Right lung (tissue), 10 donors: ENCODE measurements at places on chromosomes 1 and 21. TPM values are rescaled to one million over a fixed set of nuclear protein-coding genes. Genes with fewer than 3 reads are reported as not detected.

The CFAP45 gene
- 1.8 TPM for polyA plus RNA-seq

The HCRTR1 gene
- 0.26 TPM for polyA plus RNA-seq

The MAN1C1 gene
- 17.6 TPM for polyA plus RNA-seq

The CBS gene
- polyA plus RNA-seq: 3.8 TPM

The PEAR1 gene
- polyA plus RNA-seq: 28.7 TPM

The EXOC8 gene
- polyA plus RNA-seq: 9.9 TPM

DNA sequence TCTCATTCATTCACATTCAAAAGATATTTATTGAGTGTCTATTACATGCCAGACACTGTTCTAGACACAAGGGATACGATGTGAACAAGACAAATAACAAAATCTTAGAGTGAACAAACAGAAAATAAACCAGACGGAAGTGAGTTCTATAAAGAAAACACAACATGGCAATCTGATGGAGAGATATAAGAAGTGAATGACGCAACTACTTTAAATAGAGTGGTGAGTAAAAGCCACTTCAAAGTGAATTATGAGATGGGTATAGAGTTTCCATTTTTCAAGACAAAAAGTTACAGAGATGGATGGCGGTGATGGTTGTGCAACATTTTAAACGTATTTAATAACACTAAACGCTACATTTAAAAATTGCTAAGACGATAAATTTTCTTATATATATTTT, 75.4 kb downstream of the CEP170 start:
- DNase-seq: no peak

GRCh38 chr1:224124220-224124619, 10.3 kb downstream of the FBXO28 start:
- DNase-seq: no peak

DNA sequence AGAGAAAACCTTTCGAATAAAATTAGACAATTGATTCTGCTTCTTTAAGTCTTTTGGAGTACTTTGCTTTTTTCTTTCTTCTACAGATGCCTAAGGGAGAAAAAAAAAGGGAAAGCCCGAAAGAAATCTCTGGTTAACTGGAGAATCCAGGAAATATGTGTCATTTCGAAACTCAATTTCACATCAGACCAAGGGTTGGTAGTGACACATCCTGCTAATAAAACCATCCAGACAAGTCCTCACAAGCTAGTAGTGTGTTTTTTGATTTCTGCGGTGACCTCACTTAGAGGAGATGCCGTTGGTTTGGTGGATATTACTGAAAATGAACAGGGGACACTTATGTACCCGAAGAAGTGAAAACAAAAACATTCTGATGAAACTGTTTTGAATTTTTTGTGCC, 726.5 kb upstream of the ADAMTS5 start:
- no peak for DNase-seq

- DNase-seq: peak; percentile 88
These were observed at the start of gene IRF2BP2 for GRCh38 chr1:234610061-234610665. Gene IRF2BP2 (minus strand): TSS chr1:234610178. CDS start chr1:234609494, 684 bp downstream.

GRCh38 chr1:38274974-38275373, 228.4 kb upstream of the POU3F1 start:
- DNase-seq: peak; percentile 80

DNA sequence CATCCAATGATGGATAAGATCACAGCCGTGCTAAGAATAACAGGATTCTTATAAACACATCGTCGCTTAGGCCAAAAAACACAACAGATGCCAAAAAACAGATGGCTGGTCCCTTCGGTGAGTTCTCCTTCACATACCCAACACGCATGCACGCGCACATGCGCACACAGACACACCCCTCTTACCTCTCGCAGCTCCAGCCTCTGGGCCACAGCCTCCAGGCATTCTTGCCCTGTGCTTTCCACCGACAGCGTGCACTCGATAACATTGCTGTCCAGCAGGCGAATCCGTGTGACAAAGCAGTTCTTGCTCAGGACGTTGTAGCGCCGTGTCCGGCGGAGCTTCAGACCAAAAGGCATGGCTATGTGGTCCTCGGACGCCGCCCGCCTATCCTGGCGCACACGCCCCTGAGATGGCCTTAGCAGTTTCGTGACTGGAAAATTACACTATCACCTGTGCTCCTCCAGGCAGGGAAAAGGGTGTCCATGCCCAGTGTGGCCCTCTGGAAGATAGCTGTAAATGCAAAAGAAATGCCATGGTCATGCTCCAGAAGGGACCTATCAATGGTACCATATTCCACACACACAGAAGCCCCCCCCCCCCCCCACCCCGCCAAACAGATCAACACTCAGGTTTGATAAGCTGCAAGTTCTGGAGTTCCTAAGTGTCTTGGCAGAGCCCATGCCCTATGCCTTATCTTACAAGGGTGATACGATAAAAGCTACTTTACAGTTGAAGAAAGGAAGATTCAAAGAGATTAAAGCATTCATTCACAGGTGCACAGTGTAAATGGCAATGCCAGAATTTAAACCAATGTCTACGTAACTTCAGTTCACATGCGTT, 86.7 kb downstream of the PTPN14 start:
- no peak for DNase-seq

GRCh38 chr1:184788970-184789369, 34.3 kb upstream of the EDEM3 start:
- no peak for DNase-seq

- peak; percentile 30 for DNase-seq
These were observed 25.1 kb upstream of the TMEM222 start for GRCh38 chr1:27296773-27297291.

- no peak for DNase-seq
These were observed 46.7 kb downstream of the CAMK2N1 start for GRCh38 chr1:20439282-20439681.

DNA sequence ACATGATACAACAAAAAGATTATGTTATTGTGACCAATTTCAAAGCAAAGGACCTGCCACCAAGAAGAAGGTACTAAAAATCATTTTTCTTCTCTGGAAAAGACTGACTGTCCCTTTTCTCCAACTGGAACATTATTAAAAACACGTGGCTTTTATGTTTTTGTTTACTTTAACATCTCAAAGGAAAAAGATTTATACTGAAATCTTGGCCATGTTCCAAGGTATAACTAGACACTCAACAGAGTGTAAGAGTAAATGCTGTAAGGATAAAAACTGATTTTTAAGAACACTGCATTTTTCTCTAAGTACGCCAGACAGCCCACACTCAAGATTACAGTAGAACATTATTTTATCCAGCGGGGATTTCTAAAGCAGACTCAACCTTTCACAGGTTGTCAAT, 62.1 kb downstream of the BRWD1 start:
- DNase-seq: peak; percentile 6

DNA sequence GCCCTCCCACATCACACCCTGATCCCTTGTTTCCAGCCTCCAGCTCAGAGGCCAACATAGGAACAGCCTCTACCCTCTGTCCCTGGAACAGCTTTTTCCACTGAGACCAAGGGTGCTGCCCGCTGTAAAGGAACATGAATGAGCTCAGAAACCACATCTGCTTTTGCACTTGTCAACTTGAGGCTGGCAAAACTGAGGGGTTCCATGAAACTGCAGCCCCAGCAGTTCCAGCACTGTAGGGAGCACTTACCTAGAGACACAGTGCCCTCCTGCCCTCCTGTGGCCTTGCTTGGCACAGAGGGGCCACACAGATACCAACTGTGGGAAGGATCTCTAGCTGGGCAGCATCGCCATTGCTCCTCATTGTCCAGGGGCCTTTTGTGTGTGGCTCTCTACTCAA, 51.7 kb downstream of the ITPKB start:
- DNase-seq: no peak

DNA sequence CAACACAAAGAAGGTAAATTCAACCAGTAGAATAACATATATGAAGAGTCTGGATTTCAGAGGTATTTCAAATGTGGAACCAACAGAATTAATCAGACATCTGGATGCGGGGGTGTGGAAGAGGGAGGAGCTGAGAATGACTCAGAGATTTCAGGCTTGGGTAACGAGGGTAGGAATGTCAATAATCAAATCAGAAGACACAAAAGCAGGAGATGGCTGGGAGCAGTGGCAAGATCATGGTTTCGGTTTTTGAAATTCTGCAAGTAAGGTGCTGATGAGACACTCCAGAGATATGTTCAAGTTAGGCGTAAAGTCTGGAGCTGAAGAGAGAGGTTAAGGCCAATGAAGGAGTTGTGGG, 64.0 kb downstream of the PLPPR5 start:
- DNase-seq: no peak

DNA sequence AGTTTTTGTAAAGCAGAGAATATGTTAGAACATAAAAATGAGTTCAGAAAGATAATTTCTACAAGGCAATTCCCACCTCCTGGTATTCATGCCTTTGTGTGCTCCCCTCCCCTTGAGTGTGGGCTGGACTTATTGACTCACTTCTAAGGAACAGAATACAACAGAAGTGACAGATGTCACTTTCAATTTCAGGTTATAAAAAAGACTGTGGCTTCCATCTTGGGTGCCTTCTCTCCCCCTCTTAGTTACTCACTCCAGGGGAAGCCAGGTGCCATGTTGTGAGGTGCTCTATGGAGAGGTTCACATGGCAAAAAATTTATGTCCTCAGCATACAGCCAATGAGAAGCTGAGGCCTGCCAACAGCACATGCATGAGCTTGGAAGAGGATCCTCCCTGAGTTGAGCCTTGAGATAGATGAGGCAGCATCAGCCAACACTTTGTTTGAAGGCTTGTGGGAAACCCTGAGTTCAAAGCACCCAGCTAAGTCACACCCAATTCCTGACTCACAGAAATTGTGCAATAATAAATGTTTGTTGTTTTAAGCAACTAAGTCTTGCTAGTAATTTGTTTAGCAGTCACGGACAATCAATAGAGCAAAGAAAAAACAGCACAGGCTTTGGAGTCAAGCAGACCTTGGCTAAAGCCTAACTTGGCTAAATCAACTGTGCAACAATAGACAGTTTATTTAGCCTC, 73.5 kb upstream of the NGF start:
- DNase-seq: peak; percentile 13

GRCh38 chr1:13935336-13935735, 235.3 kb downstream of the PRDM2 start:
- no peak for DNase-seq

- DNase-seq: no peak
These were observed 61.4 kb downstream of the PRKCZ start for GRCh38 chr1:2111674-2112035.

DNA sequence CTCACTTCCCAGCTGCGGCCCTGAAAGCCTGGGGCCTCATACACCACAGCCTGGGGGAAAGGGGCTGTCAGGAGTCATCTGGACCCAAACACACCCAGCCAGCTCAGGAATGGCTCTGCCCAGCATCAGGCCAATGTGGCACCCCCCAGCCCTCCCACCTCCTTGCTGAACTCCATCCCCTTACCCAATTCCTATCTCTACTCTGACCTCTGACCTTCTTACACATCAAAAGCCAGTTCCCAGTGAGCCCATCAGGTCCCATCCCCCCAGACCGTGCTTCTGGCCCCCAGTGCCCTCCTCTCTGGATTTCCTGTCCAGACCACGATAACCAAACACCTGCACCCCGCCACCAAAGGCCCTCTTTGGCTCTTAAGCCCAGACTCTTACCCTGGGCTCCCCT, 16.3 kb downstream of the CRYBG2 start:
- no peak for DNase-seq
